ENCODE measurements at places on chromosomes 16 and 17.
A peak's percentile ranks its signal among the peaks of the same experiment; 100 is the strongest.

GRCh38 chr16:12186774-12187335 lies 210.3 kb downstream of the SNX29 start:
- DNase-seq, result peak; percentile 20

DNA sequence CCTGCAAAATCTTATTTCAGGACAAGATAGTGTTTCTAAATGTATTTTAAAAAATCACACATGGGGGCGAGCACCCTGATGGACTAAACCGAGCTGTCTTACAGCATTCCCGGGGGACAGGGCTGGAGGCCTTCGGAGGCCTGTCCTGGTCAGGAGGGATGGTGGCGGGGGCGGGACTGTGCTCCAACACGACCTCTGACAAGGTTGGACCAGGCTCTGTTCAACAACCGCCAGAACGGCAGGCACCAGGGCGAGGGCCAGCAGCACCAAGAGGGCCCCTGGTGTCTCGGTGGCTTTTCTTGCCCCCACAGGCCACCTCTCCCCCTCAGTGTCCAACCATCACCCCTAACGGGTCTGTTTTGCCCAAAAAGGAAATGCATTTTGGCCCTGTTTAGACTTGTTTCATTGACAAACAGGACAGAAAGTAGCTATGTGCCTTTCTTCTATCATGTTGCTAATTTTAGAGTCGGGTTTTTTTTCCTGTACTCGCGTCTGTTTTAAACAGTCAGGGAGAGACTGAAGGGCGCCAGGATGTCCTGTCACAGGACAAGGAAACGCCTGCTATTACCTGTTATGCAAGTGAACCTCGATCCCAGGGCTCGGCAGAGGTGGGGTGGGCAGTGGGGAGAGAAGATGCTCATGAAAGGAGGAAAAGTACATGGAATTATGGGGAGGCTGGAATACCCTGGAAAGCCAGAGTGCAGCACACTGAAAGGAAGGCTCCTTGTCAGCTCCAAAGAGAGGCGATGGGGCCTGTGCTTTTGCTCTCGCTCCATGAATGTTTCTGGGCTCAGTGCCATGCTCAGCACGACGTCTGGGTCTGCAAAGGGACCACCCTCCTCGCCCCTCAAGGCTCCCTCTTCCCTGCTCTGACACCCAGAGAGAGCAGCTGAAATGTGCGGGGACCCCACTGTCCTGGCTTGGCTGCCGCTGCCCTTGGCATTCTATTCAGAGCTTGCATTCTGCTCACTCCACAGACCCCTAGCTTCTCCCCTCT lies 11.9 kb downstream of the TMEM204 start:
- no peak for DNase-seq

- DNase-seq, result no peak
Measured at GRCh38 chr17:9367156-9367555, 208.5 kb downstream of the STX8 start.

- DNase-seq, result no peak
Measured at GRCh38 chr16:23085949-23086348, 63.3 kb downstream of the USP31 start.

Data from fibroblast of skin of back (primary cell).